ENCODE measurements at places on chromosomes 11 and 22. TPM values are rescaled to one million over a fixed set of nuclear protein-coding genes. Genes with fewer than 3 reads are reported as not detected.

DNA sequence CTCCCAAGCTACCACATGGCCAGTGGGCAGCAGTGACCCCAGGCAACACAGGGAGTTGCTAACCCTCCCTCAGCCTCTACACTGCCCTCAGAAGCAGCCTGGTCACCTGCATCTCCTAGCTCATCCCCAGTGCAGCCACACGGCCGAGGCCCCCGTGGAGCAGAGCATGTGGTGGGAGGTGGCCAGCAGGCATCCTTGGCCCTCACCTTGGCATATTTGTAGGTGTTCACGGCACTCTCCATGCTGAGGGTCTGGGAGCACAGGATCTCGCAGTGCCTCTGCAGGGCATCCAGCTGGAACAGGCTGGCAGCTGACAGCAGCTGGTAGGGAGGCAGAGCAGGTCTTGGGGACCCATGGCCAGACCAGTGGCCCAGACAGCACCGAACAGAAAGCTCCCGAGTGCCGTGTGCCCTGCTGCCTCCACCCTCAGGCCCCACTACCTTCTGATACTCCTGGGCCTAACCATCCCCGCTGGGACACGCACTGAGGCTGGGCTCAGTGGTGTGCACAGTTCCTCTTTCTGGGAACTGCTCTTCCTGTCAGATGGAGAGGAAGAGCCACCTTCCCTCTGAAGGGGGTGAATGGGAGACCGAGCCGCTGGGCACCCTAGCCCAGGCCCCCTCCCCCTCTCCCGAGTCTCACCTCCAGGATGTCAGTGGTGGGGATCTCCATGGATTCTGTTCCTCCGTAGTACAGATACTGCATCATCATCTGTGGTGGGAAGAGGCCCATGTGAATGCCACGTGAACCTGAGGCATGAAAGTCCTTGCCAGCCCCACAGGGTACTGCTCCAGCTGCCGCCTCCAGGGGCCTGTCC is 48.8 kb downstream of the NAT10 start:
- no peak for DNase-seq

Gene OR8G1
- not detected for total RNA-seq

GRCh38 chr22:22834204-22834603 is 53.4 kb upstream of the IGLL5 start:
- DNase-seq, result no peak

Gene B4GALNT4
- total RNA-seq, result 87.9 TPM

- no peak for DNase-seq
These were observed 22.9 kb upstream of the CHRM4 start for GRCh38 chr11:46414466-46414796.

Gene MMP27
- total RNA-seq, result not detected

Gene CAT
- 50.5 TPM for total RNA-seq

DNA sequence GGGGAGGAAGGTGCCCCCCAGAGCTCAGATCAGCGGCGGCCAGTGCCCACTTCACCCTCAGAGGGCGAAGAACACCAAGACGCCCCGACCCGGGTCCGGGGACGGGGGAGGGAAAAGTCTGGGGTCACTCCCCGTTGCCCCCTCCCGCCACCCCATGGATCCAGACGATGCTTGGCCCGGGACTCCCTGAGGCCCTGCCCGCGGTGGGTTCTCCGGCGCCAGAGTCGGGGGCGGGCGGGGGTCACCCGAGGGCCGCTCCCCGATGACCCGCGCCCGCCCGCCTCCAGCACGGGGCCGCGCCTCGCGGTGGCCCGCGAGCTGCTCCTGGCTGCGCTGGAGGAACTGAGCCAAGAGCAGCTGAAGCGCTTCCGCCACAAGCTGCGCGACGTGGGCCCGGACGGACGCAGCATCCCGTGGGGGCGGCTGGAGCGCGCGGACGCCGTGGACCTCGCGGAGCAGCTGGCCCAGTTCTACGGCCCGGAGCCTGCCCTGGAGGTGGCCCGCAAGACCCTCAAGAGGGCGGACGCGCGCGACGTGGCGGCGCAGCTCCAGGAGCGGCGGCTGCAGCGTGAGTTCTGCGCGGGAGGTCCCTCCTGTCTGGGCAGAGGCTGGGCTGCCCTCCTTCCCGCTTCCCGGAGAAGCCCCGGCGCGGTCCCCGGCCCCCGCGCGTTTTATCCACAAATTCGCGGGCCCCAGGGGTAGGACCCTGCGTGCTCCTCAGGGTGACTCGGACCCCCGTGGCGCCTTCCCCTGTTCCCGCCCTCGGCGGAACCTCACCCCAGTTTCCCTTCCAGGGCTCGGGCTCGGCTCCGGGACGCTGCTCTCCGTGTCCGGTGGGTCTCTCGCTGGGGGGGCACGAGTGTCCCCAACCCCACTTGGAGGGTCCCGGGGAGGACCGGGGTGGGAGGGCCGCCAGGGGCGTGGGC is 1.1 kb downstream of the NLRP6 start:
- DNase-seq, result no peak

Gene APOL5
- total RNA-seq, result not detected

Gene GSTT2B
- 3.2 TPM for total RNA-seq

Gene C11orf86
- not detected for total RNA-seq
